ENCODE measurements at places on chromosomes 7 and 10.

- DNase-seq: no peak
Observed at GRCh38 chr7:140435252-140435895, 31.5 kb downstream of the RAB19 start.

DNA sequence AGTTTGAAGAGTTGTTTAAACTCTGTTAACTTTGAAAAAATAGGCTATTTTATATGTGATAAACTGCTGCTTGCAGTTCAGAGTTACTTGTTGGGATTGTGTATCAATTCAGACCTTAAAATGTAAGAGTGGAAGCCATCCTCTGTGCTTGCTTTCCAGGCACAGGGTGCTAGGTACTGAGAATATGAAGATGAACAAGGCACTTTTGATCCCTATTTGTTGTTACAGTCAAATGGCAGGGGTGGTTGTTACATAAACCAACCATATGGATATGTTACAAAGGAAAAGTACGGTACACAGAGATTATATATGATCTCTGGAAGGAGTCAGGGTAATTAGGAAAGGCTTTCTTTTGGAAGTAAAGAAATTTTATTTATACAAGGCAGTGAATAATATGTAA is 63.8 kb downstream of the REEP3 start:
- DNase-seq: no peak

- DNase-seq: no peak
Observed at GRCh38 chr10:26451903-26452302, 13.8 kb downstream of the APBB1IP start.

- DNase-seq: peak; percentile 50
Observed at GRCh38 chr10:73991884-73992245, 6.1 kb upstream of the VCL start.

DNA sequence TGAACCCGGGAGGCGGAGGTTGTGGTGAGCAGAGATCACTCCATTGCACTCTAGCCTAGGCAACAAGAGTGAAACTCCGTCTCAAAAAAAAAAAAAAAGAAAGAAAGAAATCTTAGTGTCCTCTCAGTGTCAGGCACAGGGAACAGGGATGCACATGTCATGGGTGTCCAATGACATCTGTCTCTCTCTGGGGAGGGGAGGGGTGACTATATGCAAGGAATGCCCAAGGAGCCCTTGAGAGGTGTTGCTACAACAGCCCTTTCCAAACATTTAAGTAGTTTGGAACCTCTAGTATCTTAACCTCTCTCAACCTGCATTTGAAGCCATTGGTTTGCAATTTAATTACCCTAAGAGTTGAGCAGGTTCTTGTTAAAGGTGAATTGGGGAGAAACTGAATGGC is 28.9 kb downstream of the PDLIM1 start:
- DNase-seq: no peak

- no peak for DNase-seq
Observed at GRCh38 chr10:119807960-119808697, 64.5 kb downstream of the MCMBP start.

Measured in stimulated activated CD8-positive, alpha-beta memory T cell treated with anti-CD3 and anti-CD28 coated beads, Interleukin-2, amount 100 ng/mL, for 48 hours (primary cell).